ENCODE measurements at places on chromosomes 1 and 21.

GRCh38 chr1:63691701-63692425, 82.0 kb upstream of the ROR1 start:
- no peak for DNase-seq

- DNase-seq = no peak
Observed at GRCh38 chr1:191034132-191034531, 556.5 kb upstream of the BRINP3 start.

DNA sequence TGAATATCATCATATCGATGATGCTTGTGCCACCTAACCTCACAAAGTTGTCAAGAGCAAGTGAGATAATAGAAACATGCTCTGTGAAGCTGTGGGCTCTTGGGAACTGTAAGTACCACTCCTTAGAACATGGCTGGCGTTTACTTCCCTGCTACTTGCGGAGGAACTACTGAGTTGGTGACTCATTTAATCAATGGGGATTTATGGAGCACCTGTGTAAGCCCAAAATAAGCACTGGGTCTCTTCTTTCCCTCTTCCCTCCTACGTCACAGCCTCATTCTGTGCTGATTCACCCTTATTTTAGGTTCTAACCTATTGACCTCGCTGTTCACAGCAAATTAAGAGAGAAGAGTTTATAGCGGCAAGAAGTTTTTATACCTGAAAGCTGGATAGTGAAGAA, 52.9 kb downstream of the PRDM2 start:
- DNase-seq = no peak

DNA sequence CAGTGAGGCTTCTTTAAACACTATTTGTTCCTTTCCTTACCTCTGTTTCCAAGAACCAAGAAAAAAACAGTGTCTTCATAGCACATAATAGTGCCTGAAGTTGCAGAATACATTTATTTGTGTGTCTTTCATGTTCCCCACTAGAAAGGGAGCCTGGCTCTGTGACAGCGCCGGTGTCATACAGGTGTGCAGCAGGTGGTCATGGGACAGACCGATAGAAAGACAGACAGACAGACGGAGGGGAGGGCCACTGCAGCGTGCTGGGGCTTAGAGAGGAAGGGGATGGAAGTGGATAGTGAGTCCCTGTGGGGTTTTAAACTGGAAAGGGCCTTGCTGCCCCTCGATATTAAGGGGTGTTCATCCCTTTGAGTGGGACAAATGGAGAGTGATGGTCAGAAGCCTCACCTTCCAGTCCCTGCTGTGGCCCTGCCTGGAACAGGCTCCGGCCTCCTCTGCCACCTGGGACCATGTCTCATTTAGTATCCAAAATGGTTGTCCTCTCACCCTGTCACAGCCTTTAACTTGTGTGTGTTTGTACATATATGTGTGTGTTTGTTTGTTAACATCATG, 152.9 kb downstream of the PGBD5 start:
- DNase-seq = no peak

DNA sequence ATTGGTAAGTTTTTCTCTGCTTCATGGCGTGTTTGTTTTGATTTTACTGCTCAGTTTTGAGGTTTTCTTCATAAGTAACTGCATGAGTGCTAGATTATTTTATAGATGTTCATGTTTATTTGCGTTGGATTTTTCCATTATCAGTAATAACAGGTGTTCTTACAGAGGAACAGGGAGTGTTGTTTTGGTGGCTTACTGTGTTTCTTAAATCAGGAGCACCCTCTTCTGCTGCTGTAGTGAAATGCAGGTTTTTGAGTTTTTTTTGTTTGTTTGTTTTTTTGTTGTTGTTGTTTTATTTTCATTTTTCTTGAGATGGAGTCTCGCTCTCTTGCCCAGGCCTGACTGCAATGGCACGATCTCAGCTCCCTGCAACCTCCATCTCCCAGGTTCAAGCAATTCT, 32.6 kb downstream of the CTBS start:
- no peak for DNase-seq

GRCh38 chr1:8082945-8083344, 56.8 kb upstream of the ERRFI1 start:
- no peak for DNase-seq

Data from stimulated activated CD4-positive, alpha-beta T cell treated with anti-CD3 and anti-CD28 coated beads, Interleukin-1b, Interleukin-23, amount 100 ng/mL, for 24 hours (primary cell).